GM10248 (cell line): ENCODE measurements at places on chromosomes 2 and 18.
A peak's percentile ranks its signal among the peaks of the same experiment; 100 is the strongest.

GRCh38 chr18:29928081-29928480 is 1114.5 kb downstream of the DSC3 start:
- no peak for DNase-seq

DNA sequence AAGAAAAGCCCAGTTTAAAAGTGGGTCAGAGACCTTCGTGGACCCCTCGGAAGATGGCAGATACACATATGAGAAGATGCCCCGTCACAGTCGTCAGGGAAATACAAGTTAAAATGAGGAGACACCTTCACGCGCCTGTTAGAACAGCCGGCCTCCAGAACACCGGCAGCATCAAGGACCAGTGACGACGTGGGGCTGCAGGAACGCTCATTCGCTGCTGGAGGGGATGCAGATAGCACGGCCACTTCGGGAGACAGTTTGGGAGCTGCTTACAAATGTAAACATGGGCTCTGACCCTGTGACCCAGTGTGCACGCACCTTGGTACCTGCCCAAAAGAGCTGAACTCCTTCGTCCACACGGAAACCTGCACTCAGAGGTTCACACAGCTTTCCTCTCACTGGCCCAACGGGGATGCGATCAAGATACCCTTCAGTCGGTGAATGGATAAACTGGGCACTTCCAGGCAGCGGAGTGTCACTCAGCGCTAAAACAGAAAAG is 83.7 kb upstream of the CTDP1 start:
- DNase-seq: no peak

DNA sequence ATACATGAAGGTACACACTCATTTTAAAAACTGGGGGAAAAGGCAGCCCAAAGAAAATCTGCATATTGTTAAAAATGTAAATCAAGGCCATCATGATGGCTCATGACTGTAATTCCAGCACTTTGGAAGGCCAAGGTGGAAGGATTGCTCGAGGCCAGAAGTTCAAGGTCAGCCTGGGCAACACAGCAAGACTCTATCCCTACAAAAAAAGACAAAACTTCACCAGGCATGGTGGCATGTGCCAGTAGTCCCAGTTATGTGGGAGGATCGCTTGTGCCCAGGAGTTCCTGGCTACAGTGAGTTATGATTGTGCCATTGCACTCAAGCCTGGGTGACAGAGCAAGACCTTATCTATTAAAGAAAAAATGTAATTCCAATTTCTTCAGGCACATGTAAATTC is 34.6 kb upstream of the TMEM247 start:
- DNase-seq: no peak

DNA sequence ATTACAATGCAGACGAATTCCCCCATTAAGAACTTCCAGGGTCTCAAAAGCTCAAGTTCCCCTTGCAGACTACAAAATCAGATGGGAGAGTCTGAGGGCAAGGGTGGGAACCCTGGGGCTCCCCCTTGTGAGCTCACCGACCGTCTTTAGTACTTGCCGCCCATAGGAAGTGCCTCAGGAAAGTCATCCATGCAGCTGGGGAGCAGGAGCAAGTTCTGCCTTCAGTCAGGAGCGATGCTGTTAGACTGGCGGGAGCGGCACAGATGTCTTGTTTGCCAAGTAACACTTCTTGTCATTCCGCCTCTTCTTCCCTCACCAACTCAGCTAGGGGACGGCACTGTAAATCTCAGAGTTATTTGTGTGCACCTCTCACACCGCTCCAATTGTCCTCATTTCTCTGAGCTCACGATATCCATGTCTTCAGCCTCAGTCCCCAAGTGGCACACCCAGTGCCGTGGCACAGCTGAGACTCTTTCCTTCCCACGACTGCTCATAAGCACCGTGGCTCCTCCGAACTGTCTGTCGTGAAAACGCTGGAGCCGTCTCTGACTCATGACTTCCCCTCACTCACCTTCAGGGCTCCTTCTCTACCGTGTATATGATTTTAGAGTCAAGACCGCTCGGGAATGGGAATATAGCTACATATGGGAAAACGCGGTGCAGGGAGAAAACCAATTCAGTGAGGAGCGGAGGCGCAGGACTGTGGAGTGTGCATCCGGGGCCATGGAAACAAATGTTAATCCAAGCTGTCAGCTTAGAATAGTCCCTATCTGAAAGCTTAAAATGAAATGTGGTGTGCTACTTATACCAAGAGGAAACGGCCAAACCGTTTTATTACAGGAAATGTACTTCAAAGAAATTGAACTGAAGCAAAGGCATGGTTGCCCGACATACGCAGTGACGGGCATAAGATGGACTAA is 34.0 kb downstream of the UXS1 start:
- peak; percentile 29 for DNase-seq

DNA sequence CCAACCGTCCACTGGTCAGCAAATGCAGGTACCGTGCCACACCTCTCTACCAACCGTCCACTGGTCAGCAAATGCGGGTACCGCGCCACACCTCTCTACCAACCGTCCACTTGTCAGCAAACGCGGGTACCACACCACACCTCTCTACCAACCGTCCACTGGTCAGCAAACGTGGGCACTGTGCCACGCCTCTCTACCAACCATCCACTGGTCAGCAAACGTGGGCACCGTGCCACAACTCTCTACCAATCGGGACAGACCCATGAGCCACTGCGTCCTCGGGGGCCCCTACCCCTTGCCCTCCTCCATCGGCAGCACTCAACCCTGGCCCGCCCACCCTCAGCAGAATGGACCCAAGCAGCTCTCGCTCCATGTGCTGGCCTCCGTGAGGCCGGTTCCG is 226.4 kb upstream of the SALL3 start:
- DNase-seq: no peak

DNA sequence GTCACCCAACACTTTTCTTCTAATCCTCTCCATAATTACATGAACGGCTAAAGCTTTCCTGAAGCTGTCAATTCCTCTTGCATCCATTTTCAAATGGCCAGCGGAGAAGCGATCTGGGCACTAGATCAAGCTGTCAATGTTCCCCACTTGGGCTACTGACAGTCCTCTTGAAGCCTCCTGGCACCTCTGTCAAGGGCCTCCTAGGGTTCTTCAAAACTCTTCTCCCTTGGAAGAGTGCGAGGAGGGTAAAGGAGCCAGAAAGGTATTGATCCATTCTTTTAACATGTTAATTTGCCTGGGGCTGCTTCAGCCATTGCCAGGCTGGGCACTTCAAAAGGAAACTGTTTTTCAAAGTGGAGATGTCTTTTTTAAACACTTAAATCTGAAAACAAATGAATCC is 19.8 kb downstream of the EPHA4 start:
- DNase-seq: no peak

DNA sequence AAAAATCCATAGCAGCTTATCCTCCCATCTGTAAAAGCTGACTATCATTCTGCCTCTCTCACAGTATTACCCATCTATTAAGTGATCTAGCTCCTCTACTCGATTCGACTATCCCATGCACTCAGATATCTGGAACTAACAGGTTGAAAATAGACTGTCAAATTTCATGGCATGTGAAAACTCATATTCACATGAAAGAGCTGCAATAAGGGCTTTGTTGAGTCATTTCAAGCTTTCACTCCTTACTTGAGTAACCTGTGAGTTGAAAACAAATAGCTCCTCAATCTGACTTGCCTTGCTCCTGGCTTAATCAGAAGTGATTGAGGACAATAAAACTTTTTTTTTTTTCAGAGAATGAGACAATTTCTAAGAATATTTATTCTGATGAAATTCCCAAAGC is 192.4 kb upstream of the ERBB4 start:
- peak; percentile 55 for DNase-seq

GRCh38 chr2:13996527-13996926 is 636.0 kb upstream of the LRATD1 start:
- DNase-seq: no peak

GRCh38 chr2:8022908-8023640 is 658.8 kb upstream of the ID2 start:
- peak; percentile 53 for DNase-seq

DNA sequence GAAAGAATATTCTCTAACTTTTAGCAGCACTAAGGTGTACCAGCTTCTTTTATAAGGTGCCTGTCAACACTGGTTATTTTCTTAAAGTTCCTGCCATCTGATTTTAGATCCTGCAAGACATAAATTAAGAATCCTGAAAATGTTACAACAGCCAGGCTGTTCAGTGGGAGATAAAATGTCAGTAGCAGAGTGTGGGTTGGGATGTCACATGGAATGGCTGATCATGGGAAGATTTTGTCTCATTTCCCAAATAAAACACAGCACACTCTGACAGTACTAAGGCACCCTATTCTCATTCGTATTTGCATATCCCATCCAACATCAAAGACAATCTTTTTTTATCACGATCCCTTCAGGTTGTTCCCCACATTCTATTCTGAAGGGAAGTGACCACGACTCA is 2.4 kb upstream of the COX7A2L start:
- no peak for DNase-seq

DNA sequence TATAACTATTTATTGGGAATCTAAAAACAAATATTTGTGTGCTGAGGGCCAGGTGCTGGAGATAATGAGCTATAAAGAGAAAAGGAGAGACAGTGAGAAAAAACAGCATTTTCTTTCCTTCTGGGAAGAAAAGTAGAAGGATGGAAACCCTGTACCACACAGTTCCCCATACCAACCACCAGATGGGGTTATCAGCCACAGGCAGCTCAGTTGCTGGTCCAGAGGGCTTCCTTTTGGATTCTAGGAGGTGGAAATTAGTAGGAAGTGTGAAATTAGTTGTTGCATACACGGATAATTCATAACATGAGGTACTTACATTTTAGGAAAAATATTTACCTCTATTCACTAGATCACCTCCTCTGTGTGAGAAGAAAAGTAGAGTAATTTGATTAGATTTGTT is 237.0 kb upstream of the FOSL2 start:
- DNase-seq: no peak

DNA sequence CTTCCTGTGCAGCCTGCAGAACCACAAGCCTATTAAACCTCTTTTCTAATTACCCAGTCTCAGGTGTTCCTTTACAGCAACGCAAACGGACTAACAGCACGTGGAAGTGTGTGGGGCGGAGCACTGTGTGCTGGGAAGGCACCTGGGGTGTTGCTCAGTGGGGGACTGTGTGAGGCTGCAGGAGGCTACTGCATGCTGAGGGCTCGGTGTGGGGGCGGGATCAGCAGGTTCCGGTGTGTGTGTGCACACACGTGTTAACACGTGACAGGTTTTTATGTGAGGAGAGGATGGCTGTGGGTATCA is 58.9 kb downstream of the ANKMY1 start:
- no peak for DNase-seq

DNA sequence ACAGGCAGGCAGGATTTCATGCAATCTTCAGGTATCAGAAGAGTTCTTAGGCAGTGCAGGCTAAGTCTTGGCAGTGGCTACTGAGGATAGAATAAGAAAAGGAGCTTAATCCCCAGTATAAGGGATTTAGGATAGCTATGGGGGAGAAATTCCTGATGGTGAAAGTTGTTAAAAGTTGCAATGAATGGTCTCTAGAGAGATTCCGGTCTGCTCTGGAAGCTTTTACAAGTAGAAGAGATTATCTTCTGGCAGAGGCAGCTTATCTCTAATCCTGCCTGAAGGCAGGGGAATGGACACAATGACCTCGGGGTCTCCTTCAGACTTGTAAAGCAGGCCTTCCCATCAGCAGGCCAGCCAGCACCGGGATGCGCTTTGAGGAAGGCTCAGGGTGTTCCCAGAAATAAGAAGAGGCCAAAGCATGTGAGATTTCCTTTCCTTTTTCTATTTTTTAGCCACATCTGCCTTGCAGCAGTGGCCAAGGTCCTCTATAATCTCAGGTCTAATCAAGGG is 253.9 kb upstream of the KLHL29 start:
- no peak for DNase-seq

DNA sequence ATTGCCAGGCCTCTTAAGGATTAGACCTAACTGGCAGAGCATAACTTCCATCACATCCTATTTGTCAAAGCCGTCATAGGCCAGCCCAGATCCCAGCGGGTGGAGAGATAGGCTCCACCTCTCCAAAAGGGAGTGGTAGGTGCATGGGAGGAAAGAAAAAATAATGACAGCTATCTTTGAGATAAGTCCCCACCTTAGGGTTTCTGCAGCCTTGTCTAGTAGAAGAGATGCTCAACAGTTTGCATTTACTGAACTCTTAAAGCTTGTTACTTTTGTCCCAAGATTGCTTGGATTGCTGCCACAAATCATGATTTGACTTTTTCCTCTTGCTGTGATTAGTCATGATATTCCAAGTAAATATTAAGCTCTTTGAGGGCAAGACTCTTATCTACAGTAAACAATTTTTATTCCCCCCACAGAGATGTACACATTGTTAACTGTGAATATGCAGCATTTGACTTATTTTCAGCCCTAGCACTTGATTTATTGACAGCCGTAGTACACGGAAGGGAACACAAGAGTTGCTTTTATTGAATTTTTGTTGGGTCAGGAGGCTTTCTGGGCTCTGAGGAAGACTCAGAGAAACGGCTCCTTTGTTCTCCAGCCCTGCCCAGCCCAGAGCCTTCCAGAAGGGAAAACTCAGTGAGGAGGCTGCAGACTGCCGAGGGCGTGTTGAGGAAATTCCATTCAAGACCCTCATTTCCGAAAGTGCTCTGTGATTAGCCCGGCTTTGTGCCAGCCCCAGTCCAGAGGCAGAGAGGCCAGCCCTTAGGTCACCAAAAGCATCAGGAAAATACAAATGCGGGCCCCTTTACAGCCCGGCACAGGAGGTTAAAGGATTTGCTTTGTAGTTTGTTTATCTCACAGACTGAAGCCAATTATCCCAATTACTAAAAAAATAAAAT is 75.5 kb upstream of the ZNF532 start:
- no peak for DNase-seq

DNA sequence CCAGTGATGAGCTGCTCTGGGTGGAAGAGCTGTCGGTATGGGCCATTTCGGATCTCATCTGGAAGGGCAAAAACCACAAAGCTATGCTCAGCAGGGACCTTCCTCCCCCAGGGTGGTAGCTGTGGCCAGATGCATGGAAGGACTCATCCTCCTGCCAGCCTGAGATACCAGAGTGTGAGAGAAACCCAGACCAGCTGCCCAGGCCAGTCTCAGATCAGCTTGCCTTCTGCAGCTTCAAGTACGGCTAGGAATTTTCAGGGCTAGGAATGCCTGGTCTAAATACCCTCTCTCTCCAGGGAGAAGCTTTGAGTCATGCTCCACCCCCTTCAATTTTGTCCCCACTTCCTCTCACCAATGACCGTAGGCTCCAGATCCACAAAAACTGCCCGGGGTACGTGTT is 1.4 kb upstream of the TUBA4B start:
- DNase-seq: no peak

- DNase-seq: no peak
Observed at GRCh38 chr18:60389314-60389713, 16.7 kb upstream of the MC4R start.

- no peak for DNase-seq
Observed at GRCh38 chr2:10579441-10579840, 110.3 kb downstream of the NOL10 start.

- no peak for DNase-seq
Observed at GRCh38 chr18:39550701-39551100, 1985.1 kb upstream of the CELF4 start.

- DNase-seq: no peak
Observed at GRCh38 chr2:195706161-195706900, 49.3 kb downstream of the SLC39A10 start.

DNA sequence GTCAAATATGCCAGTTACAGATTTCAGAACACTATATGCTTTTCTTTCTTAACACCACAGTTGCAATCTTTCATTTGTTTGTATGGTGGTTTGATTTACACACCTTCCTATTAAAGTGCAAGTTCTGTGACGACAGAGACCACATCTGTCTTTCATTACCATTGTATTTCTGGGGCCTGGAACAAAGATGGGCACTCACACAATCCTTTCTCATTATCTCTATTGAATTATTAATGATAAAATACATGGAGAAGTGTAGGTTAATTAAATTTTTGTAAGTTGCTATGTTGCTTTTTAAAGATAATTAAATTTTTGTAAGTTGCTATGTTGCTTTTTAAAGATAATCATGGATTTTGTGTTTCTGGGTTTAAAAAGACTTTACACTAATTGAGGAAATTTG is 79.9 kb downstream of the KCTD18 start:
- no peak for DNase-seq
